Iris pigment epithelial cell (primary cell): ENCODE measurements at places on chromosomes 6 and 20.

- DNase-seq = peak; percentile 22
Measured at GRCh38 chr6:107443608-107444267, 15.6 kb downstream of the PDSS2 start.

DNA sequence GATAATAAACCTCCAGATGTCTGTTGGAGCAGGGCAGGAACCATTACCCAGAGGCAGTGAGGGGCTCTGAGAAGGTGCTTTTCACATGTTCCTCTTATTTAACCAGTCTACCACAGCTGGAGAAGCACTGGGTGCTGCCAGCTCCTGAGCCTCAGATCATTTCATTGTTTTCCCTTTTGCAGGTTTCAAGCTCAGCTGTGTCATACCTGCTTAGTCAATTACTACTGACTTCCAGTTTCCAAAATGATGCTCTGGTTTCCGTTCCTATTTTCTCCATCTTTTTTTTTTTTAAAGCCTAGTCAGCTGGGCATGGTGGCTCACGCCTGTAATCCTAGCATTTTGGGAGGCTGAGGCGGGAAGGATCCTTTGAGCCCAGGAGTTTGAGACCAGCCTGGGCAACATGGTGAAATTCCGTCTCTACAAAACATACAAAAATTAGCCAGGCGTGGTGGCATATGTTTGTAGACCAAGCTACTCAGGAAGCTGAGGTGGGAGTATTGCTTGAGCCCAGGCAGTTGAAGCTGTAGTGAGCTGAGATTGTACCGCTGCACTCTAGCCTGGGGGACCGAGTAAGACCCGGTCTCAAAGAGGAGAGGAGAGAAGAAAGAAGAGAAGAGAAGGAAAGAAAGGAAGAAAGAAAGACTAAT, 6.7 kb downstream of the FLOT1 start:
- no peak for DNase-seq

- DNase-seq = no peak
Measured at GRCh38 chr6:136826216-136826615, 3.8 kb downstream of the PEX7 start.

DNA sequence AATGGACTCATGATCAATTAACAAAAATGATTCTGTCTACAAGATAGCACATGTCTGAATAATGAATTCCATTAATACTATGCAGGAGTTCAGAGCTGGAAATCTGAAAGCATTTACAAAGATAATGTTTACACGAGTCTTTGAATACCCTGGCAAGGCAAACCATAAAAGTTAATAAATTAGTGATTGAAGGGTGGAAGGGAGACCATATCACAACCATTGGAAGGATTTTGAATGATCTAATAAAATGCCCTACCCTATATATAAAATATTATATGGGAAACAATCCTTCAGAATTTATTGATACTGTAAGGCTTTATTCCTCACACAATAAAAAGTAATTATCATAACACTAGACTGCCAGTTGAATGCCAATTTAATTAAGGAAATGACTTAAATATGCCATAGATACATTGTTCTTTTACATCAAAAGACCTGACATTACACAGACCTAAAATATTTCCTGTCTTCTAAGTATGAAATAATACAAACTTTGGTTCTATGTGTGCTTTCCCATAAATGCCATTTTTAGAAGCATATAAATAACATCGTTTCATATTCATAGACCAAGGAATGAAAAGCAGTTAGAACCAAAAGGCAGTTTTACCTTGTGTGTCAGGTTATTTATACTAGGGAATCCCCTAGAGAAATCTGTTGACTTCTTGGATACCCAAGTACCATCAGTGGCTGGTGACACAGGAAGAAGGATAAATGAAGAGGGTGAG, 249.2 kb upstream of the MARCKS start:
- no peak for DNase-seq

DNA sequence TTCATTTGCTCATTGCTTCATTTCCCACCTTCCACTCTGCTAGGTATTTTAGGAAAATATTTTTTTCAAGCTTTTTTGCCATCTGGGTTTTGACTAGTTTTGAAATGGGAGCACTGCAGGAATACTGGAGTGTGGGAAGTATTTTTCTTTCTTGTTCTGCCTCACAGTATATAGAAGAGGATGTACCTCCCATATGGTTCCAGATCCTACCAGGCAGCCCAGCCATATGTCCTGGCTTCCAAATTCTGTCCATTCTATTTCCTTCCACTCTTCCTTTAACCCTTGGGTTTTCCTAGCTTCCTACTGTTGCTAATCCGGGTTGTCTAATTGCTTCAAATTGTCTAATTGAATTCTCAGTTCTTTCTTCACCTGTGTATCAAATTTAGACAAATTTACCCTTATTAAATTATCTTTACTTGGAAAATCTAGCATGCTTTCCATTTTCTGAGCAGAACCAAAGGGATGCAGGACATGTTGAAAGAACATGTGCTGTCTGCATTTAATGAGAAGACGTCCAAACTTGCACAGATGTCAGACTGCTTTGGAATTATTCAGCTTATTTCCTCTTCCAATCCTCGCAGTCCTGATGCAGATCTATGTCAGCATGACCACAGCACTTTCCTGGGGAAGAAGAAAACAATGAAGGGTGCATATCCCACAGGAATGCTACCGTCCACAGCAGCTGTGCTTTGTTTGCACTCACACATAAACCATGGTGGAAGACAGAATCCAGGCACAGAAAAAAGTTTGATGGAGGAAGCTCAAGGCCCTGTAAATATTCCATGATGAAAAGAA, 1273.9 kb upstream of the MAP3K7 start:
- DNase-seq = no peak

GRCh38 chr6:123547216-123547978, 89.4 kb downstream of the TRDN start:
- no peak for DNase-seq

DNA sequence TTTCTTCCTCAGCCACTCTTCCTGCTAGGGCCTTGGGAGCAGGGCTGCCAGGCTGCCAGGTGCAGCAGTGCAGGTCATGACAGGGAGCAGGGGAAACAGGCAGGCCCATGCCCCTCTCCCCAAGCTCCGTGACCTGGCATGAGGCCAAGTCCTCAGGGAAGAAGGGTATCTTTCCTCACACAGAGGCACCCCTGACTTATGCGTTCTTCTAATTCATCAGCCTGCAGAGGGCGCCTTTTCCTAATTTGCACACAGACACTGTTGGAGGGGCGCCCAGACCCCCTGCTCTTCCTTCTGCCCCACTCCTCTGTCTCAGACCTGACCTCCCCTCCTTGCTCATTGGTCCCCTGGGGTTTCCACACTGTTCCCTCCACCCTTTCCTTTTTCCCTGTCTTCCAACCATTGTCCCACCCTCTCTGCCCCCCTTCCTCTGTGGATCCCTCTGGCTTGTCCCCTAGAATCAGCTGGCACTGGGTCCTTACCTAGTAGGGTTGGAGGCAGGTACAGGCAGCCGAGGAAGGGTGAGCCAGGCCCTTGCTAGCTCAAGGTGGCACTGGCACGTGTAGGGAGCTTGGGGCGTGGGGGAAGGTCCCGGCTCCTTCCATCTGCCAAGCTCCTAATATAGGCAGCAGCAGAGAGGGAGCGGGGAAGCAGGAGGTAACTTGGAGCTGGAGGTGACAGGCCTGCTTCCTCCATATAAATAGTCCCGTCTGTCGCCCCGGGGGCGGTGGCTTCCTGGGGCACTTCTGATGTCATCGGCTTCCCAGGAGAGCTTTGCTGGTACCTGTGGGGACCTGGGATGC, 154.9 kb upstream of the MLN start:
- DNase-seq = no peak

GRCh38 chr6:121695329-121695728, 259.9 kb downstream of the GJA1 start:
- no peak for DNase-seq

- no peak for DNase-seq
Measured at GRCh38 chr6:62286470-62286843, 432 bp upstream of the KHDRBS2 start.

GRCh38 chr20:40233406-40233805, 455.6 kb downstream of the MAFB start:
- DNase-seq = no peak

- peak; percentile 84 for DNase-seq
Measured at GRCh38 chr6:30763618-30764489, 19.5 kb upstream of the IER3 start.

DNA sequence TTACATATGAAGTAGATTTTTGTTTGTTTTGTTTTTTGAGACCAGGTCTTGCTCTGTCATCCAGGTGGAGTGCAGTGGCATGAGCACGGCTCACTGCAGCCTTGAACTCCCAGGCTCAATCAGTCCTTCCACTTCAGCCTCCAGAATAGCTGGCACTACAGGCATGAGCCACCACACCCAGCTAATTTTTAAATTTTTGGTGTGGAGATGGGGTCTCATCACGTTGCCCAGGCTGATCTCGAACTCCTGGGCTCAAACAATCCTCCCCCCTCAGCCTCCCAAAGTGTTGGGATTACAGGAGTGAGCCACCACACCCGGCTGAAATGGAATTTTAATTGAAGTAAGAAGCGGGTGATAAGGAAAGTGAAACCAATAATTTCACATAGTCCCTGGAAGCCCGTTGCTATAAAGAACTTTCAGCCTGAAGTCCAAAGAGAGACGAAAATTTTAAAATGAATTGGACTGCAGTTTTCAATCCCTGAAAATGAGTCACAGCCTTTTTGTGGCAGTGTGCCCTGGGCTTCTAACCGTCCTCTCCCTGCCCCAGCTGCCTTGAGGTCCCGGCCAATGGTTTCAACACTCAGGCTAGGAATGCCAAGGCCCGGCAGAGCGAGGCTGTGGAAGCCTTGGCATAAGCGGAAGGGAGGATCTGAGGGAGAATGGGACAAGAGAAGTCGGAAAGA, 757 bp downstream of the RAET1E start:
- DNase-seq = peak; percentile 88

GRCh38 chr6:126064257-126064747, 78.0 kb downstream of the TRMT11 start:
- DNase-seq = no peak

DNA sequence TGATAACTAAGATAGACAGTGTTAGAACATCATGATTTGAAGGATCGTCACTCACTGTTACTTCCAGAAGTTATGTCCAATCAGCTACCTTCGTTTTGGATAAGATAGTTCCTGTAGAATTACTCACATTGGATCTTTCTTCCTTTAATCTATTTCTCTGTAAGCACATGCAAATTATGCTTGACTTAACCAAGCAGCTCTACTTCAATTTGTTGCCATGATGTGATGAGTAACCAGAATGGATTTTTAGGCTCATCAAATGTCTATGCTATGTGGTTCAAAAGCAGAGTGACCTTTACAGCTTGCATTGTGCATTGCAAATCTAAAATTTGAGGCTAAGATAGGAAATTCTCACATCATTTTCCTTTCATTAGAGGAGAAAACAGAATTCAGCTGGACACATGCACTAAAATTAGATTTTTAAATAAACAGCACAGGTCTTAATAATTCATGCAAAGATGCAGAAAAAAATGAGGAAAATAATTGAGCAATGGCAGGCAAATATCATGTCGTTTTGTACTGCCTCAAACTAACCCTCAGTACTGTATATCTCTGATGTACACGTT, 76.7 kb upstream of the ZFP64 start:
- peak; percentile 61 for DNase-seq

GRCh38 chr6:24193364-24193763, 67.3 kb downstream of the NRSN1 start:
- no peak for DNase-seq

DNA sequence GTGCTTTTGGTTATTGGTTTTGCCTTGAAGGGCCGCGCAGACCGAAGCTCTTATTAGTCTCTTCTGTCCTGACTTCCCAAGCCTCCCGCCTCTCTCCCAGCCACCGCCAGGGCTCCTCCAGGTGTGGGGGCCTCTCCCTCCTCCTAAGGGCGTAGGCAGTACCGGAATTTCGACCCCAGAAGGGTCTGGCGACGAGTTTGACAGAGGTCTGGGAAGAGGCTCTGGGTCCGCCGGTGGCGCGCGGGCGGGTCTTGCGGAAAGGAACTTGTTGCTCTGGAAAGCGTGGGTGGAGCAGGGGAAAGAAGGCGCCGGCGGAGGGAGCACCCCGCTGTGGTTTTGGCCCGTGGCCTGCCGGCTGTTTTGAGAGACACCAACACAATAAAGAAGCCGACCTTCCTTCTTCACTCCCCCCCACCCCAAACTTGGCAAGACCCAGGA, 1.8 kb downstream of the PCSK2 start:
- DNase-seq = no peak

GRCh38 chr20:14374196-14374595, 36.8 kb upstream of the FLRT3 start:
- DNase-seq = no peak

DNA sequence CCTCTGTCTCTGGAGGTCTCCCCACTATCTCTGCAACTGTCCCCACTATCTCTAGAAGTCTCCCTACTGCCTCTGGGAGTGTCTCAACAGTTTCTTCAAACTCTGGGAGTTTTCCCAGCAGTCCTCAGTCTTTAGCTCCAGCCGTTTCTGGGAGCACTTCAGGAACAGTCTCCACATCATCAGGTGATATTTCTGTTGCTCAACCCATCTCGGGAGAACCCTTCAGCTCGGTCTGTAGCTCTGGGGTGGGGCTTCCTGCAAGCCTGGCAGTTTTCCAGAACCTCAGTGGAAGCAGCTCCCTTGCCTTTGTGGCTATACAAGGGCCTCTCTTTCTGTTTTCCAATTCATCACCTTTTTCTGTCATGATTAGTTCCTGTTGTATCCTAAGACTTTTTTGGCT, 3.0 kb upstream of the SFTA2 start:
- peak; percentile 59 for DNase-seq

DNA sequence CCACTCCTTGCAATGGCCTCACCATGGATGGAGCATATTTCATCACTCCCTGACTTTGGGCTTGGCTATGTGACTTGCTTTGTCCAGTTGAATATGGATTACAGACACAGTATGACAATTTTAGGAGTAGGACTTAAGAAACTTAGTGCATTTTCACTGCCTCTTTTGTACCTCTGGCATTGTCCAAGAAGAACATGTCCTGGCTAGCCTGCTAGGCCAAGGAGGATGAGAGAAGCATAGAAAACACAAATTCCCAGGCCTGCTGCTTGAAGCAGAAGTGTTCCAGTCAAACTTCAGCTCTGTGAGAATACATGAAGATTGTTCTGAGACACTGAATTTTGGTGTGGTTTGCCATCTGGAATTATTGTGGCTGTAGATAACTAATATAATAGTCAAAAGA, 3.1 kb upstream of the MCHR2 start:
- no peak for DNase-seq

DNA sequence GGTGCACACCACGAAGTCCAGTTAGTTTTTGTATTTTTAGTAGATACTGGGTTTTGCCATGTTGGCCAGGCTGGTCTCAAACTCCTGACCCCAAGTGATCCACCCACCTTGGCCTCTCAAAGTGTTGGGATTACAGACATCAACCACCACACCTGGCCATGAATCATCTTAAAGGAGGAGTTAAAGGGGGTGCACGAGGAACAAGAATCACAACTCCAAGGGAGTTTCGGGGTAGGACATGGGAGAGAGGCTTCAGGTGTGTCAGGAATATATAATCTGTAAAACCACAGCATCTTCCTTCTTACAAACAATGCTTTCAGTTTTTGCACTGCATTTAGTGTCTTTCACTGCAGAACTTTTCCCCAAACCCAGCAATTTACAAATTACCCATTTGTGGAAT, 137.4 kb upstream of the SGK1 start:
- no peak for DNase-seq
